CD4-positive, alpha-beta memory T cell (primary cell): ENCODE measurements at places on chromosomes 3 and 15.
A peak's percentile ranks its signal among the peaks of the same experiment; 100 is the strongest.

DNA sequence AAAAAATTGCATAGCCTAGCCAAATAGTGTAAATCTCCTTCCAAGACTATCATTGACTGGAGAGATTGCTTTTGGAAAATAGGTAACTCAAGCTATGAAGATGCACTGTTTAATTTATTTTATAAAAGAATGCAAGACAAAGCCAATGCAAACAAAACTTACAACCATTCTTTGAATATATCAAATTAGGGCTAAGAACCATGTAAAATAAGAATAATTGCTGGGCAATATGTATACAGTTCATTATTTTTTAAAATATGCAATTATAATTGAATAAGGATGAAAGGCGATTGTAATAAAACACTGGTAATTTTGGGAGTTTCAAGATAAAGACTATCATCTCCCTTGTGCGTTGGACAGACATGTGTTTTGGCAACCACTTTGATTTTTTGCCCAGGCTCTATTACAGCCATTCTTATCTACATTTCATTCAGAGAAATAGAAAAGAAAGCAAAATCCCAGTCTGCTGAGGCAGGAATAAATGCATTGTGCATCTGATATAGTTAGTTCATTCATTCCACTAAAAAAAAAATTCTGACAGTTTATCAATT is 242.3 kb upstream of the ROBO1 start:
- no peaks in the 10 kb centered on the region for H3K4me1 ChIP-seq
- H3K36me3 ChIP-seq: no peaks in the 10 kb centered on the region
- DNase-seq: no peak
- H3K4me3 ChIP-seq: no peak overlapping the region

DNA sequence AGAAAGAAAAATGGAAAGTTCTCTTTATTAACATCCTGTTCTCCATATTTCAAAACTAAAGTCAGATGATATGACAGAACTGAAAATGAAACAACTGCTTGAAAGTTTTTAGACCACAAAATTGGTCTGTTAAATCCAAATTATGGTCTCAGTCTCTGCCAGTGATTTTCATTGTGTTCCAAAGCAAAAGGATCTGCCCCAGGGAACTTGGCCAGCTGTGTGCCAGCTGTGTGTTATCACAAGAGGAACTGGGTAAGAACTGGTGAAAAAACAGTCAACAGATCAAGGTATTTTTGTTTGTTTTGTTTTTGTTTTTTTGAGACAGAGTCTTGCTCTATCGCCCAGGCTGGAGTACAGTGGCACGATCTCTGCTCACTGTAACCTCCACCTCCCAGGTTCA is 323.3 kb downstream of the CTNNB1 start:
- no peaks in the 10 kb centered on the region for H3K36me3 ChIP-seq
- no peaks in the 10 kb centered on the region for H3K4me1 ChIP-seq
- no peak overlapping the region for H3K27ac ChIP-seq
- no peak for DNase-seq

GRCh38 chr3:129226374-129226773 is 23.0 kb upstream of the COPG1 start:
- no peak for DNase-seq
- H3K4me1 ChIP-seq: peaks cover 11% of the 10 kb centered on the region
- H3K27me3 ChIP-seq: no peaks in the 10 kb centered on the region
- H3K4me3 ChIP-seq: no peak overlapping the region

DNA sequence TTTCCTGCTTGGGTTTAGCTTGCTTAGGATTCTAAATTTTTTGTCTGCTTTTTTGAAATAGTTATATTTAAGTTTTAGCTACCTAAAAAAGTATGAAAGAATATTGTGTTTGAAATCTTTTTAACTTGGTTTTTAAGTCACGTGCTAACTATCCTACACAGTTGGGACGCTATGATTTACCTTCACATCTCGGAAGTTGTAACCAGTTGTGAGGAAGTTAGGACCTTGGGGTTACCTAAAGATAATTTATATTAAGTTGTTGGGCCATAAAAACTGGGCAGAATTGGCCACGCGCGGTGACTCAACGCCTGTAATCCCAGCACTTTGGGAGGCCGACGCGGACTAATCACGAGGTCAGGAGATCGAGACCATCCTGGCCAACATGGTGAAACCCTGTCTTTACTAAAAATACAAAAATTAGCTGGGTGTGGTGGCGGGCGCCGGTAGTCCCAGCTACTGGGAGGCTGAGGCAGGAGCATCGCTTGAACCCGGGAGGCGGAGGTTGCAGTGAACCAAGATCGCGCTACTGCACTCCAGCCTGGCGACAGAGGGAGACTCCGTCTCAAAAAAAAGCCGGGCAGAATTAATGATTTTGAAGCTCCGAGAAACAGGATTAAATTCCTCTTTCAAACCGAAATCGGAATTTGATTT is 1.0 kb downstream of the ZFAND6 start:
- peaks cover 35% of the 10 kb centered on the region for H3K4me1 ChIP-seq
- H3K4me3 ChIP-seq: peak overlapping the region; percentile 81
- peak overlapping the region; percentile 75 for H3K27ac ChIP-seq
- peak; percentile 14 for DNase-seq
- H3K36me3 ChIP-seq: no peaks in the 10 kb centered on the region
- H3K27me3 ChIP-seq: no peaks in the 10 kb centered on the region

DNA sequence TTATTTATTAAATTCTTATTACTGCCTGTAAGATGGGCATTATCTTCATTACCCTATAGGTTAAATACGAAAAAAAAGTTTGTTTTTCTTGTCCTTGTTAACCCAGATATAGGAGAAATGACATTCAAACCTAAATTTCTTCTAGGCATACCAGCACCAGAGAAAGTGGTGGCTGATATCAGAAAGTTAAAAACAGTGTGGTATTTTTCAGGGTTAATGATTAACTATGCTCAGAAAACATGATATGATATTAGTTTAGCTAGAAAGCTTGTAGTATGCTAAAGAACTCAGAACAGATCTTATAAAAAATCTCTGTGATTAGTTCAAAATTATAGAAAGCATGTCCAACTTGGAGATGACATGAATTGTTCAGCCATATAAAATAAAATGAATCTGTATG is 630.5 kb upstream of the EPHA6 start:
- no peak overlapping the region for H3K4me3 ChIP-seq
- H3K36me3 ChIP-seq: no peaks in the 10 kb centered on the region
- H3K27ac ChIP-seq: no peak overlapping the region
- H3K27me3 ChIP-seq: no peaks in the 10 kb centered on the region
- H3K4me1 ChIP-seq: no peaks in the 10 kb centered on the region
- no peak for DNase-seq
